Activated CD8-positive, alpha-beta T cell treated with anti-CD3 and anti-CD28 coated beads for 36 hours (primary cell): ENCODE measurements at places on chromosomes 1 and 21.
A peak's percentile ranks its signal among the peaks of the same experiment; 100 is the strongest.

GRCh38 chr1:110176299-110176956 is 26.1 kb downstream of the SLC6A17 start:
- no peak for DNase-seq

GRCh38 chr1:224157316-224157715 is 25.7 kb upstream of the DEGS1 start:
- DNase-seq = no peak

GRCh38 chr1:54095546-54096226 is 42.3 kb downstream of the TCEANC2 start:
- no peak for DNase-seq

GRCh38 chr1:110430901-110431300 is 20.0 kb upstream of the PROK1 start:
- DNase-seq = no peak

- peak; percentile 74 for DNase-seq
Observed at GRCh38 chr1:147700042-147701006, 30.0 kb upstream of the ACP6 start.

DNA sequence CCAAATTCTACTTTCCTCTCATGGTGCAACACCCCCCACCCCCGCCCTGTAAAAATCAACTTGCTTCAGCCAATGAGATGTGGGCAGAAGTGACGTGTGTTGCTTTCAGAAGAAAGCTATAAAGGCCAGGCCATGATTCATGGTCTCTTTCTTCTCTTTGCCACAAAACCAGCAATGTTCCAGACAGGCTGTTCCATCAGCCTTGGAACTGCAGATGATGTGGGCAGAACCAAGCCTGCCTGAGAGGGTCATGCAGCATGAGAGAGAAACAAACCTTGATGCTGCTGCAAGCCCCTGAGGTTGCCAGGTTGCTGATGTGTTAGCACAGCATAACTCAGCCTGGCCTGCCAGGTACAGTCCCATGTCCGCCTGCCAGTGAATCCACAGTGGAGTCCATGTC is 41.8 kb downstream of the MIS18A start:
- peak; percentile 4 for DNase-seq

GRCh38 chr1:163758977-163759670 is 437.4 kb downstream of the NUF2 start:
- no peak for DNase-seq

GRCh38 chr1:66168948-66169671 is 364.8 kb upstream of the SGIP1 start:
- no peak for DNase-seq

DNA sequence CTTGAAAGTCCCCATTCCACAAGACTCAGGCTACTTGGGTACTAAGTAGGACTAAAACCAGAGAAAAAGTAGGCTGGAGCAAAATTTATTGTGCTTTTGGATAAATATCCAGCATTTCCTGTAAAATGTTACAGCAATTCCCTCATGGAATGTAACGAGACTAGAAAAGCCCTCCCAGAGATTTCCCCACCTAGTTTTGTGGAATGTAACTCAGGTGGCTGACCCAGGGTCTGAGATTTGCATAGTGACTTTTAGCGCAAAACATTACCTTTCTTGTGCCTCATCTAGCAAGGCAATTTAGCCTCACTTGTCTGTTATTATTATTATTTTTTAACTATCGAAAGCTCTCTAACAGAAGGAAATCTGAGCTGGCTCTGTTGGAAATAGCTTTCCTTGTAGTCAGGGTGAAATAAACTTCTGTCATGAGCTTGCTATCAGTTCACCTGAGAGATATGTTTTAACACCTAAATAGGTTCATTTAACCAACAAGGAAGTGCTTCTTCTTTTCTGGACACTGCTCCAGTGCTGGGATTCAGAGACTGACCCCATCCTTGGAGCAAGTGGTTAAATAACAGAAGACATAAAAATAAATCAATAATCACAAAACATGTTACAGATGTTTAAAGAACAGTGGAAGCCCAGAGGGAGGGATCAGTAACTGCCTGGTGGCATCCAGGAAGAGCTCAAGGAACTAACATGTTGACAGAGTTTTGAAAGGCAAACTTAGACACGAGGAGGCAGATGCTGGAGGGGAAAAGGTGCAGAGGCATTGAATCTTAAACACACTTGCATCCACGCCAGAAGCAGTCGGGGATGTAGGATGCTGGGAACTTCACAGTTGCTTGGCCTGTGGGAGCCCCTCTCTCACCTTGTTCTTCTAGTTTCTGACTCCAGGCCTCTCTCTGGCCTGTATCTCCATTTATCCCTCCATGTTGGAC is 68.3 kb upstream of the RHOU start:
- no peak for DNase-seq

- DNase-seq = no peak
Observed at GRCh38 chr1:117169871-117170596, 40.7 kb downstream of the VTCN1 start.

- no peak for DNase-seq
Observed at GRCh38 chr1:203175237-203175826, at the start of gene MYBPH. MYBPH (minus strand) TSS chr1:203175826; CDS start chr1:203175755, 71 bp downstream.

DNA sequence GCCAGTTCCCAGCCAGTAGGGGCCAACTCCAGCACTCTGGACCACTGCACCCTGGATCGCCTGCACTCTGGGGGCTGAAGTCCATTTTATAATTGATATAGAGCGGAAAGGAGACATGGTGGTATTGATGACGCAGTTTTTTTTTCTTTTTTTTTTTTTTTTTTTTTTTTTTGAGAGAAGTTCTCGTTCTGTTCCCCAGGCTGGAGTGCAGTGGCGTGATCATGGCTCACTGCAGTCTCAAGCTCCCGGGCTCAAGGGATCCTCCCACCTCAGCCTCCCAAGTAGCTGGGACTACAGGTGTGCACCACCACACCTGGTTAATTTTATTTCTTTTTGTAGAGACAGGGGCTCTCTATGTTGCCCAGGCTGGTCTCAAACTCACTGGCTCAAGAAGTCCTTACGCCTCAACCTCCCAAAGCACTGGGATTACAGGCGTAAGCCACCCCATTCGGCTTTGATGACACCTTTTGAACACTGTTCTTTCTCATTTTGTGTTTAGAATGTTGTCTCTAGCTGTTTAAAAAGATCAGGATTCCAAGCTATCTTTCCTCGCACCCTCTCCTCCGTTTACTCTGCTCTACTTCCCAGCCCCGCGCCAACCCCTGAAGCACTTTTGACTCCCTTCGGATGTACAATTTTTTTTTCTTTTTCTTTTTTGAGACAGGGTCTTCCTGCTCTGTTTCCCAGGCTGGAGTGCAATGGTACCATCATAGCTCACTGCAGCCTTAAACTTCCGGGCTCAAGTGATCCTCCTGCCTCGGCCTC is 960 bp downstream of the MX2 start:
- no peak for DNase-seq

DNA sequence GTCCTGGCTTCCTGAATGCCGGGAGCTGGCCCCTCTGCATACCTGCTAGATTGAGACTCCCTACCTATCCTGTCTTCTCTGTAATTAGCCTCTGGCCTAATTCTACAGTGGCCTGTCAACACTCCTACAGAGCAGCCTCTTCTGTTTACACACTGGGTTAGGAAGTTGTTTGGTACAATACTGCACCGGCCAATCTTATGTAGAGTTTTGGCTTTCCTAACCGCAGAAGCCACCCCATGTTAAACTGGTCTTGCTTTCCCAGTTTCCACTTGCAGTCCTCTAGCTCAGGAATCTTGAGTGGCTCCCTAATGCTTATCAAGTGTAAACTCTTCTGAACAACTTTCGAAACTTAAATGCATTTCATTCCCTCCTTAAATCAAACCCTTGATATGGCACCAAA is 42.8 kb downstream of the DPH5 start:
- DNase-seq = no peak

DNA sequence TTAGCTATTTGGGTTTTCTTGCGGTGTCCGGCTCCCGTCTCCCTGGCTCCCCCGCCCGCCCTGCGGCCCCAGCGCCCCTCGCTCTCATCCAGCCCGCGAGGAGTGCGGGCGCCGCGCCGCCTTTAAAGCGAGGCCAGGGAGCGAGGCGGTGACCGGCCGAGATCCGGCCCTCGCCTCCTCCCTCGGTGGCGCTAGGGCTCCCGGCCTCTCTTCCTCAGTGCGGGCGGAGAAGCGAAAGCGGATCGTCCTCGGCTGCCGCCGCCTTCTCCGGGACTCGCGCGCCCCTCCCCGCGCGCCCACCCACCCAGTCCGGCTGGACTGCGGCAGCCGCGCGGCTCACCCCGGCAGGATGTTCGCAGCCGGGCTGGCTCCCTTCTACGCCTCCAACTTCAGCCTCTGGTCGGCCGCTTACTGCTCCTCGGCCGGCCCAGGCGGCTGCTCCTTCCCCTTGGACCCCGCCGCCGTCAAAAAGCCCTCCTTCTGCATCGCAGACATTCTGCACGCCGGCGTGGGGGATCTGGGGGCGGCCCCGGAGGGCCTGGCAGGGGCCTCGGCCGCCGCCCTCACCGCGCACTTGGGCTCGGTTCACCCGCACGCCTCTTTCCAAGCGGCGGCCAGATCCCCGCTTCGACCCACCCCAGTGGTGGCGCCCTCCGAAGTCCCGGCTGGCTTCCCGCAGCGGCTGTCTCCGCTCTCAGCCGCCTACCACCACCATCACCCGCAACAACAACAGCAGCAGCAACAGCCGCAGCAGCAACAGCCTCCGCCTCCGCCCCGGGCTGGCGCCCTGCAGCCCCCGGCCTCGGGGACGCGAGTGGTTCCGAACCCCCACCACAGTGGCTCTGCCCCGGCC is 492 bp downstream of the HLX start:
- DNase-seq = peak; percentile 17

DNA sequence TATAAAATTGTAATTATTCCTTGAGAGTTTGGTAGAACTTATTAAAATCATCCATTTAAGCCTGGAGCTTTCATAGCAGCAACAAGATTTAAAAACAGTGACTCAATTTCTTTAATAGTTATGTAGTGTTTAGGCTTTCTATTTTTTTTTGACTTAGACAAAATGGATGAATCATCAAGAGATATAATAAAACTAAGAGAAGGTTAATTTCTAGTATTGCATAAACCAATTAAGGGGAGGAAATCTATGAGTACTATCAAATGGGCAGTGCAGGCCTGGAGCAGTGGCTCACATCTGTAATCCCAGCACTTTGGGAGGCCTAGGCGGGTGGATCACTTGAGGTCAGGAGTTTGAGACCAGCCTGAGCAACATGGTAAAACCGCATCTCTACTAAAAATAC is 416.3 kb upstream of the USP24 start:
- no peak for DNase-seq

DNA sequence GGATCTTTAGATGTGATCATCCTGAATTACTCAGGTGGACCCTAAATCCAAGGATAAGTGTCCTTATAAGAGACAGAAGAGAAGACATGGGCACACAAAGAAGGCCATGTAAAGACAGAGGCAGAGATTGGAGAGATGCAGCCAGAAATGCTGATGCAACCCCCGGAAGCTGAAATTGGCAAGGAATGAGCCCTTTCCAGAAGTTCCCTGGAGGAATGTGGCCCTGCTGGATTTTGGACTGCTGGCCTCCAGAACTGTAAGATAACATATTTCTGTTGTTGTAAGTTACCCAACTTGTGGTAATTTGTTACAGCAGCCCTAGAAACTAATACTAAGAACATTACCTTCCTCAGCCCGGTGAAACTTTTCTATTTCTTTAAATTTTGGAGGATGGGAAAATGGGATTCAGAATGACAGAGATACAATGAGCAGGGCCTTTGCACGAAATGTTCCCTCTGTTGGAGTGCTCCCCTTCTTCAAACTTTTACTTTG is 11.2 kb upstream of the PLPP3 start:
- no peak for DNase-seq

- no peak for DNase-seq
Observed at GRCh38 chr1:180262628-180263488, 32.8 kb downstream of the LHX4 start.

DNA sequence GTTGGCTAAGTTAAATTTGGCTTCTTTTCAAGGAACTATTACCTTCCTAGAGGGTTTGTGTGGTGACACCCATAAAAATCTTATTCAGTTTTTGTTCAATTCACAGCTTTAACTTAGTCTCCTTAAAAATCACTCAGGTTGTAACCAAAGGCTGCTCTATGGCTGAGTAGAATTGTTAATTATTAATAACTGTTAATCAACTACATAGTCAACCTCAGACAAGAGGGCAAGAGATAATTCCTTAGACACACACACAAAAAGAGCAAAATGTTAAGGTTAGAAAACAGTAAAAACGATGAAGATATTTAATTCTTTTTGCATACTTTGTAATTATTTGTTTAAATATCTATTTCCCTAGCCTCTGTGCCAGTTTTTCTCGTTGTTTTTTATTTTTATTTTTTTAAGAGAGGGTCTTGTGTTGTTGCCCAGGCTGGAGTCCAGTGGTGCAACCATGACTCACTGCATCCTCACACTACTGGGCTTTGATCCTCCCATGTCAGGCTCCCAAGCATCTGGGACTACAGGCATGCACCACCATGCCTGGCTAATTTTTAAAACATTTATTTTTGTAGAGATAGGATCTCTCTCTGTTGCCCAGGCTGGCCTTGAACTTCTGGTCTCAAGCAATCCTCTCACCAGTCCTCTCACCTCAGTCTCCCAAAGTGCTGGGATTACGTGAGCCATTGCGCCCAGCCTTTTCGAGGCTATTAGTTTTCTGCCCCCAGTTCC is 215.2 kb downstream of the DISC1 start:
- no peak for DNase-seq

GRCh38 chr1:203057911-203058675 is 27.7 kb downstream of the MYOG start:
- no peak for DNase-seq

DNA sequence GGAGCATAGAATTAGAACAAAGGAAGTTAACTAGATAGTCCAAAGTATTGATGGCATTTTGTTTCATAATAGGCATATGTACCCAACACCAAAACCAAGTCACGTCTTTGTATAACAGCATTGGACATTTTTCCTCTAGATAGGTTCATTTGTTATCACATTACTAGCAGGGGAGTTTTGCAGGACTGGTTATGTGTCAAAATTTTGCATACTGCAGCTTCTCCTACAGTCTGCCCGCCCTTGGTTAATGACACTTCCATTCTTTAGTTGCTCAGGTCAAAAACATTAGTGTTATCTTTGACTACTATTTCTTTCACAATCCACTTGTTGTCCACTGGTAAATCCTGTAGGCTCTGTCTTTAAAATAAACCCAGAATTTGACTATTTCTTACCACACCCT is 8.9 kb downstream of the CAPZA1 start:
- DNase-seq = no peak

- DNase-seq = no peak
Observed at GRCh38 chr1:150366416-150367296, 2.7 kb downstream of the RPRD2 start.

GRCh38 chr1:63662841-63663240 is 69.6 kb downstream of the PGM1 start:
- no peak for DNase-seq

DNA sequence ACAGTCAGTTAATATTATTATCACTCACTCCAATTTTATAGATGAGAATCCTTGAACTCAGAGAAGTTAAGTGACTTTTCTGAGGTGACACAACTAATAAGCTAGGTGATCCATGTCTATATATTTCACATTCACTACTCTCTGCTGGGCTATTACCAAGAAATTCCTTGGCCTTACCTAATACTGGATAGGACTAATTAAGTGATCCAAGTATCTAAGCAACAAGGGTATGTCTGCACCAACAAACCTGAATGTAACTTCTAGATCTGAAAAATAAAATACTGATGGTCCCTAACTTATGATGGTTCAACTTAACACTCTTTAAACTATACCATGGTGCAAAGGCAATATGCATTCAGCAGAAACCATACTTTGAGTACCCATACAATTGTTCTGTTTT is 14.8 kb upstream of the CASQ2 start:
- no peak for DNase-seq
